Astrocyte (in vitro differentiated cells and primary cell): ENCODE measurements at places on chromosomes 13 and 19.

- no peak for DNase-seq
These were observed 202.5 kb upstream of the SERP2 start for GRCh38 chr13:44171156-44171555.

- DNase-seq: no peak
These were observed 149 bp downstream of the MED26 start for GRCh38 chr19:16627928-16628182.

DNA sequence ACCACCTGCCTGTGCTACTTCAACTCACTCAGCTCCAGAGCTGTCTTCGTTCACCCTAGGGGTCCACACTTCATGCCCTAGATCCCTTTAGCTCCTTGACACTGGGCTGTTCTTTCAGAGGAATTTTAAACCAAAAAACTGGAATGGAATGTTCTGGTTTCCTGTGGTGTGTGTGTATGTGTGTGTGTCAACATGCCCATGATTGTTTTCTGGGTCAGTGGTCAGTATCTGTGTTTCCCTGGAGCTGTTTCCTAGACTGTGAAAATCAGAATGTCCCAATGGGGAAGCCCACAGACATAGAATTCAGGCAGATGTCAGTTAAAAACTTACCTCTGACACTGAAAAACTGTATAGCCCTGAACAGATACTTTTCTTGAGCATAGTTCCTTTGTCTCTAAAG is 1.3 kb downstream of the PMIS2 start:
- no peak for DNase-seq

DNA sequence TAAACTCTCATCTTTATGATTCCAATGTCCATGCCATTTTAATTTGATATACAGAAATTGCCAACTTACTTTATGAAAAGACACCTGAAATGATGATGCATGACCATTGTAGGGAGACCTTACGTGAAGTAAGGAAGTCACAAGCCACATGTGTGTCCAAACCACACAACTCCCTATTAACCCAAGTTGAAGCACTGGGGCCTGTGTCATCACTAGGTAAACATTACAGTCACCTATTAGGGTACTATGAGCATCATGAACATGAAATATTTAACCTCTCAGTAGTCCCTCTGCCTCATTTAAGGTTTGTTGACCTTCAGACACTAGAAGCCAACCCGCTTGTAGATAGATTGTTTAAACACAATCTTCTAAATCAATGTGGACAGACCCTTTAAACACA is 576.9 kb downstream of the IRS2 start:
- DNase-seq: no peak

DNA sequence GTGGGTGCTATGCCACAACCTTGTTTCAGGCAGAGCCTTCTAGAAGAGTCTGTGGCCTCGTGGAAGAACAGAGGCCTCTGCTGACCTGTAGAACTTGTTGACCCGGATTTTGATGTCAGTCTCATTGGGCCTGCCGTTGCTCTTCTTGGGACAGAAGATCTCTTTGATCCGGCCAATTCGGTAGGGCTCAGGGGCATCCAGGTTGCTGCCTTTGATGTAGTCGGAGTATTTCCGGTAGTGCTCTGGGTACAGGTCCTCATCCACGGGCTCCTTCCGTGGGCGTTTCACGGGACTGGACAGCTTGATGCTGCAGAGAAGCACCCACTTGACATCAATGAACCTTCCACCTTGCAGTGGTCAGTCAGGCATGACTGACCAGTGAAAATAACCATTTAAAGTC is 24.0 kb upstream of the EIF3G start:
- DNase-seq: no peak

DNA sequence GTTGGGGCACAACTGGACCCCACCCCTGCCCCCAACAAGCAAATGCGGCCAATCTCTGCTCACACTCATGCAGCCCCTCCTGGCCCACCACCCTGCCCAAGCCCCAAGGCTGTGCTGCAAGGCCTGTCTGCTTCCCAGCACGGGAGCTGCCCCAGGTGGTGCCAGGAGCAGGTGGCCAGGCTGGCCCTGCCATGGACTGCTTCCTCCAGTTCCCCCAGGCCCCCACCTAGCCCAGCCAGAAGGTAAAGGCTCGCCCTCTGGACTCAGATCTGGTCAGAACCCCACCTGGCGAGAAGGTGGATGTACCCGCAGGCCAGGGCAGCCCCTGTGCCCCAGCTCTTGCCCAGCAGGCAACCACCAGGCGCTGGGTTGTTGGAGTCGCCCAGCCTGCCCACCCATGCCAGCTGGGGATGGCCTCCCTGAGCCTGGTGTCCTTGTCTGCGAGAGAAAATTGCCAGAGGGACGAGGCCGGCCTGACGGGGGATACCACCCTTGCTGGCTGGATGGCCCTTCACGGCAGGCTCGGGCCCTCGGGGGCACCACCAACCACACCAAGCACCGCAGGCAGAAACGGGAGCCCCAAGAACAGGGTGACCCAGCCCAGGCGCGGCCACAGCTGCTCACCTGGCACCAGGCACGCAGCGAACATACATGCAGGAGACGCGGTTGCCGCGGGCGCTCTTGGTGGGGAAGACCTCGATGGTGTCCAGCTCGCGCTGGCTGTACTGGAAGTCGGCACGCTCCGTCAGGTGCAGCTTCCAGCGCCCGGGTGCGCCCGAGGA is 4.5 kb downstream of the ABHD17A start:
- DNase-seq: no peak
